Tibial artery (tissue), 4 donors: ENCODE measurements at places on chromosomes 12 and 14.

GRCh38 chr12:123142518-123142840 is 8.4 kb downstream of the PITPNM2 start:
- no peak for DNase-seq
- H3K27ac ChIP-seq, result peak overlapping the region; percentile 74
- no peaks in the 10 kb centered on the region for H3K36me3 ChIP-seq
- H3K27me3 ChIP-seq, result no peaks in the 10 kb centered on the region

DNA sequence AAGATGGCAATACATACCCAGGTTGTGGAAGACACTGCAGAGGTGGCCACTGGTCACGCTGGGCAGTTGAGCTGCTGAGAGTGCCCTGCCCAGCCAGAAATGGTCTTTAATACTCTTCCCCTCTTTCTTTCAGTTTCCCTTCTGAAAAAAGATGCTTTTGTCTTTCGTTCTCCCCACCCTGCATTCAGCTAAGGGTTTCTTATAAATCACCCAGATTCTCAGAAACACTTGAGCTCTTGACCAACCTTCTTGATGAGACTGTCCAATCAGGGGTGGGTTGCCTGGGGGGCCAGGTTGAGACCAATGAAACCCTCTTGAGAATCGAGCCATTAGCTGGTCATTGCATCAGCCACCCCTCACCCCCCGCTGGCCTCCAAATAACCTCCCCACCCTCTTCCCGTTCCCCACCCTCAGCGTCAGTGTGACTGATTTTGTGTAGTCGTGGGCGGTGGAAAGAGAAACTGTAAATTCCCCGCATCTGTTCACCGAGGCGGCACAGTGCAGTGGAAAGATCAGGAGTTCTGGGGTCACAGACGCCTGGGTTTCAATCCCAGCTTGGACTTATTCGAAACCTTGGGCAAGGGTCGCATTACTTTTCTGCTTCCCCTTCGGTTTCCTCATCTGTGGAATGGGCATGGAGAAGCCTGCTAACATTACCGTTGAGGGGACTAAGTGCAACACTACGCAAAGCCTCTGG is 52.3 kb downstream of the SLC25A47 start:
- H3K27me3 ChIP-seq, result no peaks in the 10 kb centered on the region
- H3K36me3 ChIP-seq, result no peaks in the 10 kb centered on the region
- DNase-seq, result peak; percentile 78
- H3K4me1 ChIP-seq, result peaks cover 30% of the 10 kb centered on the region

DNA sequence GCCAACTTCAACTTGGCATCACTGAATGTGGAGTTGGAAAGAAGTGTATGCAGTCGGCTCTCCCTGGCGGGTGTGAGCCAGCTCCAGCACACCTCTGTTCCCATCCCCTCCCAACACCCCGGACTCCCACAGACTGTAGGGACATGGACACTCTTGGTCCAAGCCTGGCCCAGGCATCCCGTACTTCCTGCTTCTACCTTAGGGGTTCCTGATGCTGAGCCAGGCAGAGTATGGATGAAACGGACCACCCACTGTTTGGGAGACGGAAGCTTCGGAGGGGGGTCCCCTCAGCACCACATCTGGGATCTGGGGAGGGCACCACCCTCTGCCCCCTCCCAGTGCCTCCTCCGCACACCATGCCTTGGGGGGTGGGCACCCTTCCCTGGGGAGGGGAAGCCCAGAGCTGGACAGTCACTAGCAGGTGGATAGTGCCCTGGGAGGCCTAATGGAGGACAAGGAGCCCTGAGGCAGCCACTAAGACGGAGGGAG is 62.0 kb downstream of the LGMN start:
- peak overlapping the region; percentile 61 for H3K4me3 ChIP-seq
- no peaks in the 10 kb centered on the region for H3K27me3 ChIP-seq
- DNase-seq, result no peak
- H3K4me1 ChIP-seq, result peaks cover 19% of the 10 kb centered on the region
- H3K27ac ChIP-seq, result peak overlapping the region; percentile 44
- no peaks in the 10 kb centered on the region for H3K36me3 ChIP-seq

DNA sequence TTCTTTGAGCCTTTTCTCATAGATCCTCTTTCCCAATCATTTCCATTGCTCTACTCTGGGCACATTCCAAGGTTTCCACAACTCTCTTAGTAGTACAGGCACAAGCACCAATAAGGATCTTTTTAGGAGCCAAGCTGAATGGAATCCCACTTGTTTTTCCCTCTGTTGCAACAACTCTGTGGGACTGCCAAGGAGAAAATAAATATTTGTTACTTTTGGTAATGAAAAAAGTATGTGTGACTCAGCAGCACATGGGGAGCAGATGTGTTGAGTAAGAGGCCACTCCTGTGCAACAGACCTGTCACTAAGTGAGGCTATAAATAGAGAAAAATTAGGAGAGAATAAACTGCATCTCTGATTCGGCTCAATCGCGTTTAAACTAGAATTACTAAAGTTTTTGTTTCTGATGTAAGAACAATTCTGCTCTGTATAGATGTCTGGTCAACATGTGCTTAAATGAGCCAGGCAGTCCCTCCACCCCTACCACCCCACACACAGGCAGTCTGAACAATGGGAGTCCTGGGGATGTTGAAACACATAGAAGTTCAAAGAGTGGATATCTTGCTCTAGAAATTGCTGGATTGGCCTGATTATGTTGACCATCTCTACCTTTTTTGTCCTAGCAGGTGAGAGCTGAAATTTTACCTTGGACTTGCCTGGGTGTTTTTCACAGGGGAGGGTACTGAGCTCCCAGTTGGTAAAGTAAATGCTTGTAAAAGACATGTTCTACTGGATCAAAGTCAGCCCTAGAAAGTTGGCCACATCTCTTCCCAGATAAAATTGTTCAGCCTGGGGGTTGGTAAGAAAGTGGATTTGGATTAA is 244.3 kb upstream of the NOVA1 start:
- no peaks in the 10 kb centered on the region for H3K27me3 ChIP-seq
- peak; percentile 70 for DNase-seq
- peaks cover 22% of the 10 kb centered on the region for H3K4me1 ChIP-seq
- H3K27ac ChIP-seq, result peak overlapping the region; percentile 63

- no peak for DNase-seq
- no peak overlapping the region for H3K4me3 ChIP-seq
- H3K4me1 ChIP-seq, result no peaks in the 10 kb centered on the region
- no peaks in the 10 kb centered on the region for H3K36me3 ChIP-seq
These were observed 243.8 kb upstream of the NPAS3 start for GRCh38 chr14:32694795-32695449.
